ENCODE measurements at places on chromosomes 16 and 17. TPM values are rescaled to one million over a fixed set of nuclear protein-coding genes. Genes with fewer than 3 reads are reported as not detected.

The HNF1B gene
- not detected for total RNA-seq

The SULT1A4 gene
- total RNA-seq, result 4.0 TPM

The ZNF597 gene
- 2.3 TPM for total RNA-seq

The CD79B gene
- 4.8 TPM for total RNA-seq

The ATP6V0A1 gene
- 55.4 TPM for total RNA-seq

The BCL6B gene
- 14.1 TPM for total RNA-seq

The TP53TG3 gene
- total RNA-seq, result 0.39 TPM

DNA sequence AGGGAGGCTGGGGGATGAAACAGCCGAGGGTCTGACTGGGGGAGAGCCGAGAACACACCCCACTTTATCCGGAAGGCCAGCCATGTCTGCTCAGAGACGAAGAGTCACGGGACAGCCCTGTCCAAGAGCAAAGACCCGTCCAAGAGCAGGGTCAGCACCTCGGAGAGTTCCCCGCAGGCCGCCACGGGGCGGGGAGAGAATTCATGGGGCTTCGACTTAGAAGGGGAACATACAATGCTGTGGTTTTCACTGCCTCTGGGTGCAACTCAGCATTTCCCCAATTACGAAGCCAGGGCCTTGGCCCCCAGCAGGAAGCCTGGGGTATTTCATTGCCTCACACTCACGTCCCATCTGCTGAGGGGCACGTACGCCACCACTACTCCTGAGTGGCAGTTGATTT is 59.3 kb downstream of the JPH3 start:
- peak; percentile 38 for DNase-seq

DNA sequence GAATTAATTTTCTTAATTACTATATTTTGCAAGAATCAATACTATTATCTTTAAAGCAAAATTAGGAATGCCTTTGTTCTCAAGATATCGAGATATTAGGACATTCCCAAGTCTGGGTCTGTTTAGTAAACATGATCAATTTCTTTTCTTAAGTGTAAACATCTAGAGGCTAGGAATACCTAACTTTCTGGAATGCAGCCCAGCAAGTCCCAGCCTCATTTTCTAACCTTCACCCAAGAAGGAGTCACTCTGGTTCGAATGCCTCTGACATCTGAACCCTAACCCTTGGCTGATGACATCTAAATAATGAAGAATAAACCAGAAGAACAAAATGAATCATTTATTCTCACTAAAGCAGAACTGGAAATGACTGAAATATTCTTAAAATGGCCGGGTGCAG is 297.5 kb upstream of the IRX3 start:
- DNase-seq, result no peak

- DNase-seq, result no peak
Observed at GRCh38 chr17:2385240-2386210, 15.3 kb downstream of the MNT start.

GRCh38 chr17:77472468-77473310 is 331.9 kb downstream of the SEC14L1 start:
- DNase-seq, result peak; percentile 24

DNA sequence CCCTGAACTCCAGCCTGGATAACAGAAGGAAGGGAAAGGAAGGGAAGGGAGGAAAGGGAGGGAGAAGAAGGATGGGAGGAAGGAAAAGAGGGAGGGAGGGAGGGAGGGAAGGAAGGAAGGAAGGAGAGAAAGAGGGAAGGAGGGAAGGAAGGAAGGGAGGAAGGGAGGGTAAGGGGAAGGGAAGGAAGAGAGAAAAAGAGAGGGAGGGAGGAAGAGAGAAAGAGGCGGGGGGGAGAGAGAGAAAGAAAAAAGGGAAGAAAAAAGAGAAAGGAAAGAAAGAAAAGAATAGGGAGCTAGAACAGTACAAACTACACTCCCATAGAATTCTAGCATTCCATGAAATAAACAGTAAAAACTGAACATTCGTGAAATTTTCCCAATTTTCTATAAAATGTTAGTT is 23.1 kb upstream of the TRIM37 start:
- no peak for DNase-seq

DNA sequence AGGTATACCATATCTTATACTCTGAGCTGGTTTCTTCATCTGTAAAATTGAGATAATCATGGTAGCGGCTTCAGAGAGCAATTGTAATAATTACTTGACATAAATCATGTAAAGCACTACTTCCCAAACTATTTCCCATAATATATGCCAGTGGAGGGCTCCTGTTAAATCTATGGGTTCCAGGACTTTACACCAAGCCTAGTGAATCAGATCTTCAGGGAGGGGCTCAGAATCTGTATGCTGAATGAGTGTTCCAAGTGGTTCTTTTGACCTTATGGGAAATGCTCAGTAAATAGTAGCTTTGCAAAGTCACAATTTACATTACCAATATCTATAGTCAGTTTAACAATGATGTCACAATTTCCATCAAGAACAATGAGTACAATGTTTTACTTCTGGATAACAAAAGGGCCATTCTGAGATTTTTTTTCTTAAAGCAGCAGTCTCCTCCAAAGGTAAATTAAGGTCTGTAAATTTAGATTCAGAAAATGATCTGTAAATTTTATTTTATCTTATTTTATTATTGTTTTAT is 50.9 kb upstream of the NLK start:
- DNase-seq, result no peak

- peak; percentile 45 for DNase-seq
Observed at GRCh38 chr16:57893559-57894389, 77.2 kb downstream of the CNGB1 start.

DNA sequence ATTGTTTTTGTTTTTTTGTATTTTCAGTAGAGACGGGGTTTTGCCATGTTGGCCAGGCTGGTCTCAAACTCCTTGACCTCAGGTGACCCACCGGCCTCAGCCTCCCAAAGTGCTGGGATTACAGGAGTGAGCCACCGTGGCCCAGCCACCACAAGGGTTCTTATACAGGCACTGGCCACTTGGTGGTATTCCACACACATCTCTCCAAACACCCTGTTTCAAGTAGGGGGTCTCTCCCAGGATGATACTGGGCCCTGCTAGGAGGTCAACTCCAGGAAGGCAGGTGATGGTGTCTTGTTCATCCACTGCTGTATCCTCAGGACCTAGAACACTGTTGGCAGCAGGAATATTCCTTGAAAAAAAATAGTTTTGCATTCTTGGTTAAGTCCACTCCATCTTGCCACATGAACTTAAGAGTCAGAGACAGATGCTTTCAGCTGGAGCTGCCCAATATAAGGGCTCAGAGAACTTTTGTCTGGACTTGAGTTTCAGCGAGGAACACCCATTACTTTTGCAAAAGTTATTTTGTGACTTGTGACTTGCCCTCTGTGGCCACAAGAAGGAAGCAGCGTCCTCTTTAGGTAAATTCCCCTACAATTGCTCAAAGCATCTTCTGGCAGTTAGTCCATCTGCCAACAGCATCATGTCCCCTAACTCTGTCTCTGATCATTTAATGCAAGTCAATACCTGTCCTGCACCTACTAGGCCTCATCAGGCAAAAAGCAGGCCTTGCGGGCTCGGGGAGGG is 7.4 kb upstream of the EEF2K start:
- no peak for DNase-seq

DNA sequence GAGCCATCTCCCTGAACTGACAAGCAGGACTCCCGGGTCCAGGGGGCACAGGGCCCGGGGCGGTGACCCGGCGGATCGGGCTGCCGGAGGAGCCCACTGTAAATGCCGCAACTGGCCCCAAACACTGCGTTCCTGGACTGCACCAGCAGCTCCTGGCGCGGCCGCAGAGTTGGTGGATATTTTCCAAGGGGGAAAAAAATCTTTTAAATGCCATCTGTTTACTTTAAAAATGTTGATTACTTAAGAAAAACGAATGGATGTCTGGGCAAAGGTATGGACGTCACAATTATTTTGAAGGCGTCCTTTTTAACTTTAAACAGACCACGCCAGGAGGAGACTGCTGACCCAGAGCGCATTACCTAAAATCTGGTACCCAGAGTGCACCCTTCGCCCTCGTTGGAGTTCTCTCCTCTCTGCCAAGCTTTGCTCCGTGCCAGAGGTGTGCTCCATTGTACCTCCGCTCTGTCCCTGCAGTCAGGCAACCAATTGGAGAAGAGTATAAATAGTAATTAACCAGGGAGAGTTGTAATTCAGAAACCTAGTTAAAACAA is 3.4 kb downstream of the HS3ST3B1 start:
- no peak for DNase-seq

DNA sequence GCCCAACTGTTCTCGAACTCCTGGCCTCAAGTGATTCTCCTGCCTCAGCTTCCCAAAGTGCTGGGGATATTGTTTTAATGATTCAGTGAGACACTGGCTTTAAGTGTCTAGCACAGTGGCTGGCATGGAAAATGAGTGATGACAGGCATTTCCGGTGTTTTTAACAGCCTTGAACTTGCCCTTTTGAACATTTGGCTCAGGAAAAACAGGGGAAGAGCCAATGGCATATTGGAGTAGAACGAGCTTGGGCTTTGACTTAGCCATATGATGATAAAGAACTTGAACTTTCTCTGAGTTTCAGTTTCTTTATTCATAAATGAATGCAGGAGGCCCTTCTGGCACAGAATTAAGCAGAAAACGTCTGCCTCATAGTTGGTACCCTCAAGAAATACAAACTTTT is 145.0 kb upstream of the HS3ST4 start:
- DNase-seq, result no peak

DNA sequence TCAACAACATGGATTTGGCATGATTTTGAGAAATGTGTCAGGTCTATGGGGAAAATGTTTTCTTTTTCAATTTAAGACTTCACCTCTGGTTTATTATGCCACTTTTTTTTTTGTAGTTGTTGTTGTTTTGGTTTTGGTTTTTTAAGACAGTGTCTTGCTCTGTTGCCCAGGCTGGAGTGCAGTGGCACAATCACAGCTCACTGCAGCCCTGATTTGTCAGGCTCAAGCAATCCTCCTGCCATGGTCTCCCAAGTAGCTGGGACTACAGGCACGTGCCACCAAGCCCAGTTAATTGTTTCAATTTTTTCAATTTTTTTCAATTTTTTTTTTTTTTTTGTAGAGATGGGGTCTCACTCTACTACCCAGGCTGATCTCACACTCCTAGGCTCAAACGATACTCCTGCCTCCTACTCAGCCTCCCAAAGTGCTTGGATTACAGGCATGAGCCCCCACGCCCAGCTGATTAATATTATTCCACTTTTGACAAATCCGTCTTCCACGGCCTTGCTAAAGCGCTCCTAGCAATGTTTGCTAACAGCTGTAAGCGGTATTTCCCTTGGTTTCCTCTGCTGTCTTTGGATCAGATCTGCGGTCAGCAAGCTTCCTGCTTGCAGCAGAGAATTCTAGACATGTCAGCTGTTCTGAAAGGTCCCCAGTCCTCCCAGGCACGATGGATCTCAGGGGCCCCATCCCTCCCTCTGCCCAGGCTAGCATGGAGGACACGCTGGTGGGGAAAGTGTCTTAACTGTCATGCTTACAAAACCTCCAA is 7.0 kb upstream of the MILR1 start:
- peak; percentile 31 for DNase-seq

- no peak for DNase-seq
Observed at GRCh38 chr17:63740464-63741142, 996 bp downstream of the STRADA start.

DNA sequence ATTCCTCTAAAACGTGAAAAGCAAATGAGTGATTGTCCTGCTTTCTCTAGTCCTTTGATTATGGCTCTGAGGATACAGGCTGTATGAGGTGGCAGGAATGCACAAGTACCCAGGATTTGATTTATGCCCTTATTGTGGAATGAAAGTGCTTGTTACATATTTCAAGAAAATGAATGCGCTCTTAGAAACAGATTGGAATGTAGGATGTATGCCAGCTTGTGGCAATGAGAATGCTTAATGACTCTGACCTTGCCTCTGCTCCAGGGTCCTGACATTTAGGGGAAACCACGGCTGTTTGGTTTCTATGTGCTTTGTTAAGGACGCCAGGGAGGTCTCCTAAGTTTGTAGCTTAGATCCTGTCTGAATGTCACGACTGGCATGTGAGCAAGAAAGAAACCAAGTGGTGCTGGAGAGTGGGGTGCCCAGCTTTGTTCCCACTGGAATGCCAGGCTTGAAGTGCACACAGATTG is 22.0 kb downstream of the PRCD start:
- DNase-seq, result no peak

DNA sequence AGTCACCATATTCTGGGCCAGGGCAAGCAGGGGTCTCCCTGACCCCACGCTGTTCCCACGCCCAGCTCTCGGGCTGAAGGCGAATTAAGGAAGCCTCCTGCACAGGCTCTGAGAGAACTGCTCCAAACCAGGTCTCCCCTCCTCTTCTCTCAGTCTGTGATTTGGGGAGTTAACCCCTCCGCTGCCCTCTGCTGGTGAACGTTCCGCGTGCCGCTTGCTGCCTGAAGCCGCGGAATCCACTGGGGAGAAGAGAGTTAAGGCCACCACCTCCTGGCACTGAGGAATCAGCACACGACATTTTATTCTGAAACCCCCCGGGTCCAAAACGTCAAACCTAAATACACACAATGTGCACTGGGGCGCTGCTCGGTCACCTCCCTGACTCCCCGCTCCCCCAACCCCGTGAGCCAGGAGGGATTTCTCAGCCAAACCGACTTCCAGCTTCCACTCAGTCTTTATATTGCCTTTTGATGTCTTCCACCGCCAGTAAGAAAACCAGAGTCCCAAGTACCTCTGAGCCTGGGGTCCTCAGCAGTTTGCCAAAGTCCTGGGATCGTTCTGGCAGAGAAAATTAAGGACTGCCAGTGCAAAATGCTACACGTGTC is 54.4 kb upstream of the RCVRN start:
- DNase-seq, result no peak

- DNase-seq, result no peak
Observed at GRCh38 chr16:27852681-27853080, 210.8 kb downstream of the GSG1L start.

DNA sequence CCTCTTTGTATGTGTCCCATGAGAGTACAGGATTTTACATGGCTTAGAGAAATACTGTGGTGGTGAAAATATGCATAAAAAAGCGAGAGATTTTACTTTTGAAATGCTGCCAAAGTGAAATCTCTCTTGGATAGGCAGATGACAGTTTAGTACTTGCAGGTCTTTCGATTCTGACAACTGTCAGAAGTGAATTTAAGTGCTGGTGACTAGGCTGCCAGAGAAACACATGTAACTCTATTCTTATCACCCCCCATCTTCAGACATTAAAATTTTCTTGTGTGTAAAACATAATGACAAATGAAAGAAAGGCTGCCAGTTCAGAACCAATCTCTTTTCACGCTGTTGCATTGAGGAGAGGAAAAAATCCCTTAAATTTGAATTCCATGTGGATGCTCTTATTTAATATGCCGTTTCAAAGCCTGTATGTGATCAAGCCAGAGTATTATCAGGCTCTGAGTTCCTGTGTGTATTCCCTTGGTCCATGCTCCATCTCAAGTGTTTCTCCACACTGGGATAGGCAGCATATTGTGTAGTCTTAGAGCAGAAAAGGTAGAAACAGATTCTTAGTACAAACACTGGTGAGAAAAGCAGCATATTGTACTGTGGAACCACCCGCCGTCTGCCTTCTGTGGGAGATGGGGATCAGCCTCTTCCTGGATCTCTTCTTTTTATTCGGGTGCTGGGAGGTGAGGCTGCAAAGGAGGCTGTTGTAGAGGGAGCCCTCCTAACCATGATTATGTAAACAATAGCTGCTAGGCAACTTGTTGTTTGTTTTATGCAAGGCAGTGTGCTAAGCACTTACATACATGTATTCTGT is 291.3 kb downstream of the WWOX start:
- no peak for DNase-seq

All from left cardiac atrium (tissue), 4 donors.